ENCODE measurements at places on chromosomes 16 and 17.

GRCh38 chr17:57533684-57534305 lies 211.3 kb downstream of the CCDC182 start:
- DNase-seq: peak; percentile 32

DNA sequence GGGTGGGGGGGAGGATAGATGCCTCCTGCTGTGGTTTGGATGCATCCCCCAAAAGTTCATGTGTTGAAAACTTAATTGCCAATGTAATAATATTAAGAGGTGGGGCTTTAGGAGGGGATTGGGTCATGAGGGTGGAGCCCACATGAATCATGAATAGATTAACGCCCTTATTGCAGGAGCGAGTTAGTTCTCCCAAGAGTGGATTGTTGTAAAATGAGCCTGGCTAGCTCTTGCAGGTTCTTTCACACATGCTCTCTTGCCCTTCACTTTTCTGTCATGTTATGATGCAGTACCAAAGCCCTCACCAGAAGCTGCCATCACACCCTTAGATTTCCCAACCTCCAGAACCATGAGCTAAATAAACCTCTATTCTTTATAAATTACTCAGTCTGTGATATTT lies 52.0 kb downstream of the GINS3 start:
- no peak for DNase-seq

- no peak for DNase-seq
Measured at GRCh38 chr16:23025692-23026307, 123.5 kb downstream of the USP31 start.

- no peak for DNase-seq
Measured at GRCh38 chr16:3874794-3875692, 5.5 kb downstream of the CREBBP start.

DNA sequence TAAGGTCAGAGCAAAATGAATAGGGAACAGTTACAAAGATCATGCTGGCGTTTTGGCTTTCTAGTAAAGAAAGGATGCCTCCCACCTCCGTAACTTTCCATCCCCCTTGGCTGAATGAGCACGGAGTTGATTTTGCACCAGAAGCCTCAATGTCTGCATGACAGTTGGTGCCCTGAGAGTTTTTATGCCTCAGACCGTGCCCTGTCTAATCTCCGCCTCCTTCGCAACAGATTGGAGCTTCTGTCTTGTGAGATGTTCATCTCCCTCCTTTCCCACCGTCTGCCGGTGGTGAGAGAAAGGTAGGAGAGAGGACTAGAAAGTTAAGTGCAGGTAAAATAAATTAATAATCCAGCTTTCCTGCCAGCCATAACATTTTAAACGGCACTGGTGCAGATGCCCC lies 1.9 kb downstream of the HS3ST4 start:
- DNase-seq: no peak

GRCh38 chr16:79272141-79272577 lies 328.4 kb downstream of the MAF start:
- no peak for DNase-seq

- no peak for DNase-seq
Measured at GRCh38 chr16:1167276-1168107, 14.6 kb downstream of the CACNA1H start.

DNA sequence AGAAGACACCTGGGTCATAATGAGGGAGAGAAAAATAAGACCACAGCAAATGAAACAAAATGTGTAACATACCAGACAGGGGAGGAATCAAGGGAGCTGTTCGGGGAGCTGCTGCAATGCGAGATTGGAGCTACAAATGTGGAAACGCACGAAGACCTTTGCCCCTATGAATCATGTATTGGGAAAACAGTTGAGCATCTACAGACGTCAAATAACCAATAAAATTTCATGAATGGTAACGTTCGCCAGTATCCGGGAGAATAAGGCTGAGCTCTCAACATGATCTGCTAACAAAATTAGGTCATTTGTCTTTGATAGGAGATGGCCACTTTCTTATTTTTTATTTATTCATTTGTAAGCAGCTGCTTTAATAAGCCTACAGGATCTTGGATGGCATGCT lies 486.2 kb upstream of the RBFOX1 start:
- no peak for DNase-seq

DNA sequence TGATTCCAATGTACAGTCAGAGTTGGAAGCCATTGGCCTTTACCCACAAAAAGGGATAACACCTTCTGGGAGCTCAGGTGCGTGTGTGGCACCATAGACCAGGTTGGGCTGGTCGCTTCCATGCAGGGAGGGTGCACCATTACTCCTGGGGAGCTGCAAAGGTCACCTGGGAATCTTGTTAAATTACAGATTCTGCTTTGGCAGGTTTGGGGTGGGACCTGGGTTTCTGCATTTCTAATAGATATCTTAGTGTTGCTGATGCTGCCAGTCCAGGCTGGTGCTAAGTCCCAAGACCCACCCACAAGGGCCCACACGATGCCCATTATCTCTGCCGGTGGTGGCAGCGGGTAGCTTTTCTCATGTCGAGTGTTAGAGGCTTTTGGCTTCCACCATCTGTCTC lies 148.3 kb upstream of the CACNG5 start:
- no peak for DNase-seq

- no peak for DNase-seq
Measured at GRCh38 chr17:34542700-34543336, 36.6 kb upstream of the TMEM132E start.

- no peak for DNase-seq
Measured at GRCh38 chr16:72214821-72215220, 42.9 kb upstream of the PMFBP1 start.

DNA sequence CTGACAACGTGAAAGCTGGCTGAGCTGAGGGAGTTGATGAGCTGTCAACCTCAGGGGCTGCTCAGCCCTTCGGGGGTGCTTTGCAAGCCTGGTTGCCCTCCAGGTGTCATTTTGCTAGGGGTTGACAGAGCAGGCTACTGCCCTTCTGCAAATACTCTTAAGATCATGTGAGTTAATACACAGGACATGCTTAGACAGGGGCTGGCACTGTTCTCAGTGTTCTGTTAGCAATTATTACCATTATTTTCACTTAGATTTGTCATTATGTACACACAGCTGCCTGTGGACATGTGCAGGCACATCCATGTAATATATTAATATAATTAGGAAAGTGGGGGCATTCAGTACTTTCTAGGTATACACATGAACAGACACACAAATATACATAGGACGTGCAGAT lies 554.3 kb upstream of the HSBP1 start:
- DNase-seq: no peak

DNA sequence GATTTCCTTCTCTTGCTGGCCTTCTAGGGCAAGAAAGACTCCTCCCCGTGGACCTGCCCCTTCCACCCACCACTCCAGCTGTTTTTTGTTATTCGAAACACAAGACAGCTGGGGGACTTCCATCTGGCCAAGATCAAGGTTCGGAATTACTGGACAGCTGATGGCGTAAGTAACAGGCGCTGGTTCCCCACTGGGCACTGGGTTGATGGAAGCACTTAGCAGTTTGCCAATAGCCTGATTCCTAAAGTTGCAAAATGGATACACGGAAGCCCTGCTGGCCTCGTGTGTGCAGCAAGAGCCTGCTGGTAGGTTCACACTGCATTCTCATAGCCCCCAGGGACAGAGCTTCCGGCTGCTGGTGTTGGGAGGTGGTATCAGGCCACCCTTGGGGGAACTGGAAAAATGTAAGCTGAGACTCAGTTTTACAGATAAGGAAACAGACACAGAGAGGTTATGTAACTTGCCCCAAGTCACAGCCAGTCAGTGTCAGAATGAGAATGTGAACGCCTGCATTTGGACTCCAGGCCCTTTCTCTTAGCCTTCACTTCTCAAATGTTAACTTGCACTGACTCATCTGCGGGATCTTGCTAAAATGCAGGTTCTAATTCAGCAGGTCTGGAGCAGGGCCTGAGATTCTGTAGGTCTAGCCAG lies 171.7 kb downstream of the KATNIP start:
- no peak for DNase-seq

DNA sequence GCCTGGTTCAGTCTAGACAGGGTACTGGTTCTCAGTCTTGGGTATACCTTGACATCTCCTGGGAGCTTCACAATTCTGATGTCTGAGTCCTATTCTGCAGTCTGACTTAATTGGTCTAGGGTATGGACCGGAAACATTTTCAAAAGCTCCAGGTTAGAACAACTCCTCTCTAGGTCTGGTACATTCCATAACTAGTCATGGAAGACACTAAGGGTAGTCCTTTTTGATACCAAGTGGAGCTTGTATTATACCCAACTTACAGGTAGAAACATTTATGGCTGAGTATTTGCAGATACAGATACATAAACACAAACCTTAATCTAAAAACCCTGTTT lies 5.0 kb downstream of the RPL23 start:
- no peak for DNase-seq

DNA sequence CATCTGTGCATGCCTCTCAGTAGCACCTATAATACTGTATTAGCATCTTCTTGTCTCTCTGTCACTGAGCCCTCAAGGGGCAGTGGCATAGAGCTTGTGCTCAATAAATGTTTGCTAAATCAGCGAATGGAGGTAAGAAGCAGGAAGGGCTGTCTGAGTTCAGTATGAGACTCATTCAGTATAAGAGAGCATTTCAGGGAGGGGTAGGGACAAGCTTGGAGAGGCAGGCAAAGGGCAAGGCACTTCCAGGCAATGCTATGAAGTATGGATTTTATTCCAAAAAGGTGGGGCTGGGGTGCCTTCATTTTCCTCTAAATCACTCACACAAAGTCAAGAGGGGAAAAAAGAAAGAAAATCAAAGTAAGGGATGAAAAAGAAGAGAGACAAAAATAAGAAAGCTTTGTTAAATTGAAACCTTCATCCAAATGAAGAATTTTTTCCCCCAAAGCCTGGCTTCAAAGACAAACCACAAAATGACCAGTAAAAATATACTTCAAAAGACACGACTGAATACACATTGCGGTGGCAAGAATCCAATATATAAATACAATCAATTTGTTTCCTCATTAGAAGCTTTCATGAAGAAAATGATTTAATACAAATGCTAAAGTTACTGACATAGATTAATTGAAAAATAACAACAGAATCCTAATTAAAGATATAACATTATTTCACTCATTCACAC lies 51.2 kb downstream of the SKAP1 start:
- no peak for DNase-seq

GRCh38 chr16:53744449-53744848 lies 40.5 kb downstream of the FTO start:
- no peak for DNase-seq

Measured in MV-4-11 (cell line).